AG20443 (cell line): ENCODE measurements at places on chromosomes 7 and 10.

- DNase-seq: no peak
Measured at GRCh38 chr10:82529062-82529461, 654.1 kb downstream of the NRG3 start.

DNA sequence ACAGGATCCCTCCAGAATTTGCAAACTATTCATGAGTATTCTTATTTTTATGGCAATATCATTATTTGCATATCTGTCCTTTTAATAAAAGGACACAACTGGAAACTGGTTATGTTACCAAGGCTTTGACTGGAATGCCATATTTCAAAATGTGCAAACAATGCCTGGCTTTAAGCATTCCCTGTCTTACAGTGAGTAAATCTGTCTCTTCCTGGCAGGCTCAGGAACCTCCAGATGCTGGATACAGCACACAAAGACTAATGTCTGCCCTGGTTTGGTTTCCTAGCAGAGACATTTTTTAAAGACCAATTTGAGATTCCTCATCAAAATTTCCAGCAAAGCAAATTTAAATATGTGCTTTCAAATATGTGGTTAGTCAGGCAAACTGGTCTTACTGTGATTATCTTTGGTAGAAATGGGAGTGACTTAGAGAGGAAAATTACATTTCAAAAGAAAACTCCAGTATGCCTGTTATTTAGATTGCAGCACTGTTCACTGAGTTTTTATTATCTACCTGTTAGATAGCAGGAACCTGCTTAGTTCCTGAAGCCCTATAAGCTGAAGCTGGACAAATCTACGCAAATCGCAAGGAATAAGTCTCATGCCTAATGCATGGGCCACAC is 31.3 kb downstream of the RNF216 start:
- peak; percentile 47 for DNase-seq

DNA sequence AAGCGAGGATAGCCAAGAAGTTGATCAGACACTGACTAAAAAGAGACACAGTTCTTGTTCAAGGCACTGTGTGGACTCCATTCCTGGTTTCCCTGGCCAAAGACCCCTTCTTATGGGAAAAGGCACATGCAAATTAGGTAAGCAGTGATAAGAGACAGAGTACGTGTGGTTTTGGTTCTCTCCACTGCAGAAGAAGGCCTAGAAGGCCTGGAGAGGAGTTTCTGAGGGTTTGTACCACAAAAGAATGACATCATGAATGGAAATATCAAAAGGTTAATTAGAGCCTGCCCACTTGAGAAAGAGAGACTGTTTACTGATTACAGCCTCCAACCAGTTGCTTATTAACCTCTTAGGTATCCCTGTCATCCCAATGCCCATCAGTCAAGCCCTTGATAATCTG is 137.5 kb downstream of the ZNF365 start:
- no peak for DNase-seq

- peak; percentile 11 for DNase-seq
Measured at GRCh38 chr10:51718804-51719291, 19.5 kb upstream of the CSTF2T start.

DNA sequence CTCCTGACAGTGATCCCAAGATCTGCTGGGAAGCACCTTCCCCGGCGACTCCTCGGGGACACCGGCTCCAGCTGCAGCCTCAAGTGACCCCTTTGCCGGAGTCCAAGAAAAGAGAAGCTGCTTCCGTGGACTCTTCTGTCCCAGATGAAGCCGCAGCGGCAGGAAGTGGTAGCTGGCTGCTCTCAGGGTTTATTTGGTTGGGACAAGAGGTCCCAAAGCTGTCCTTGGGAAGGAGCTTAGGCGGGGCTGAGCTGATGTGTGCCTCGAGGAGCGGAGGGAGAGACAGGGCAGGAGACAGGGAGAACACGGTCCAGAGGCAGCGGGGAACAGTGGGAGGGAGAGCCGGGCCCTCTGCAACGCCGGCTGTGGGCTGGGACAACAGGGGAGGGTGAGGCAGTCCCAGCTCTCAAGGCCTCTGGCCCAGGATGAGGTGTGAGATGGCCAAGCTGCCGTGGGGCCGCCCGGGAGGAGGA is 13.1 kb upstream of the FAM20C start:
- no peak for DNase-seq

DNA sequence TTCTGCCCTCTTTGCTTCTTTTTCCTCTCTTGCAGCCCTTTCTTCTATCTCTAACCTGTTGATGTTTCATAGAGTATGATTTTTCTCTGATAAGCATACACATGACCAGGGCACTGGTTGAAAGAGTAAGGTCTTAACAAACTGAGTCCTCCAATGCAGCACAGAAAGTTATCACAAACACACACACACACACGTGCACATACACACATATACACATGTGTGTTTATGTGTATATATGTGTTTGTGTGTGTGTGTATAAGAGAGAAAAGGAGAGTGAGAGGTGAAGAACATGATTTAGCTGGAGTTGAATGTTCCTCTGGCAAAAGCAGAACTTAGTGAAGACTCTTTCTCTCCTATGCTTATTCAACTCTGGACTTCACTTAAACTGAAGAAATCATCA is 130.0 kb downstream of the KLF6 start:
- DNase-seq: no peak

- no peak for DNase-seq
Measured at GRCh38 chr10:75037171-75038153, 74.0 kb upstream of the SAMD8 start.

DNA sequence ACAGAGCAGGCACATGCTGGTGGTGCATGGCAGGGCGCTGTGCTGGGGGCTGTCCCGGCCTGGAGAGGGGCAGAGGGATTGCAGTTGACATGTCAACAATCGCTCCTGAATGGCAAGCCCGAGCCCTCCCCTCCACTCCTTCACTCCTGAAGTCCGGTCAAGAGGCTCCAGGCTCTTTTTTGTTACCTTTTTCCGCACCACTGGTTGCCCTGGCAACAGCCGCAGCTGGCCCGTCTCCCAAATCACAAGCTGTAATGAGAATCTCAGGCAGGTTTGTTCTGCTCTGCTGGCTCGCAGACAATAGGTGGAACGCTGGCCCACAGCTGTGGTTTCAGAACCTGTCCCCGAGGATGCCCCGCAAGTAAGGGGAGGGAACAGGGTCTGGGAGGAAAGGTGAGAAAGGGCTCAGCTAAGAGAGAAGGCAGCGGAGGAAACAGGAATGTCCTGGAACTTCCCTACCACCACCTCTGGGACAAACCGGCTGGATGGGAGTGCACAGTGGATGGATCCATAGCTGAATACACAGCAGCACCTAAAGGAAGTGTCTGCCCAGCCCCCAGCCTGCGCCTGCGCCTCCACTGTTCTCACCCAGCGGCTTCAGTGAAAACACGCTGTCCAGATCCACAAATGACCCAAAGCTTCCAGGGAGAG is 58.9 kb downstream of the CALML3 start:
- DNase-seq: no peak

DNA sequence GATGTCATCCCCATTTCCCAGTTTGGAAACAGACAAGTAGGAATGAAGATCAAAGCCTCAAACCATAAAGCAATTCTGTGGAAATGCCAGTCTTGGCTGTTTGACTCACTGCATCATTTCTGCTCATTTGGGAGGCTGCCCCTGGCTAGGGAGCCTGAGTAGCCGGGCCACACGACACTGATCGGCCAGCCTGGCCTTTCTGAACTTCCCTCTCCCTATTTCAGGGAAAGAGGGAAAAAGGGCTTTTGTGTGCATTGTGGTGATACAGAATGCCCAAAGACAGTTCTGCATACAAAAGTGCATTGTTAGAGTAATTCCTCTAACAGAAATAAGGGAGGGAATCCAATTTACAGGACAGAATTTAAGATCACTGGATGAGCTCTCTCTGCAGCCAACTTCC is 41.7 kb upstream of the OPALIN start:
- no peak for DNase-seq

DNA sequence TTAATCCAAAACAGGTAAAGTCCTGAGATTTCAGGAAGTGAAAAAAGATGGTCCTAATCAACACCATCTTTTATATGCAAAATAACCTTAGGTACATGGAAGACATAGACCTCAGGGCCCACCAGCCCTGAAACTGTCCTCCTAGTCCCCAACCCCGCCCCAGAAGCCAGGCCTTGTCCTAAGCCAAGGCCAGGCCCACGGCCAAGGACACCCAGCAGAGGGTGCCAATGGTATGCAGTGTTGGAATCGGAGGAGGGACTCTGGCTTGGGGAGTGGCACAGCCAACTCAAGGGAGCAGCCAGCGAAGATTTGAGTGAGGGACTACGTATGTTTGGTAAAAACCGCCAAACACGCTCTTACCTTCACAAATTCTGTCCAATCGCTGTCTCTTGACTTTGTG is 96.7 kb downstream of the ZRANB1 start:
- DNase-seq: no peak

DNA sequence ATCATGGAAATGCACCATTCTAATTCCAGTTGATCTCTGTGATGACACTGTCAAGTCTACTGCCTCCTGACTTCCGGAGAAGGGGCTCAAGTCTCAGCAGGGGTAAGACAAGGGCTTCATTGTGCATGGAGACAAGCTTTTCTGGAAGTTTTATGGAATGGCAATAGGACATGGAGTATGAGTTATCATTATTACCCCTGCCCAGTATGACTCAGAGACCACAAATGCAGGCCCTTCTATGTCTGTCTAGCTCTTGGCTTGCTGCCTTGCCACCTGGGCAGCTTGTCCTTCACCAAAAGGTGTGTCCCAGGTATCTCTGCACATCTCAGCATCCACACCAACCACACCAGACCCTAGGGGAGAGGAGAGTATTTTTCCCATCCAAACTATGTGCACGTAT is 34.9 kb upstream of the KIAA1217 start:
- DNase-seq: no peak

GRCh38 chr10:80530251-80530650 is 7.5 kb upstream of the SH2D4B start:
- peak; percentile 33 for DNase-seq

DNA sequence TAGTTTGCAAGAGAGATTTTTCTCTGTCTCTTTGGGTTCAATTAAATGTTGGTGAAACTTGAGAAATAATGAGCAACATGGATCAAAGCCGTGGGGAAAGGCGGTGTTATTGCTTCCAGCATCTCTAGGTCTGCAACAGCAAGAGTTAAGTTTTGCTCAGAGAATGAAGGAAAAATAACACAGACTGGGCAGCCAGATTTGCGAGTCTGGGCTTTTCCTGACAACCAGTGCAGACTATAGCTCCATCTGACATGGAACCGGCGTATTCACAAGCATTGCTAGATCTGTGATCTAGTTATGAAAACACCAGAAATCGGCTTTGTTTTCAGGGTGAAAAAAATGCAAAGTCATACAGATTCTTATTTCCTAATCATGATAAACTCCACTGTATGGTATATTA is 110.4 kb downstream of the CAMK1D start:
- no peak for DNase-seq

DNA sequence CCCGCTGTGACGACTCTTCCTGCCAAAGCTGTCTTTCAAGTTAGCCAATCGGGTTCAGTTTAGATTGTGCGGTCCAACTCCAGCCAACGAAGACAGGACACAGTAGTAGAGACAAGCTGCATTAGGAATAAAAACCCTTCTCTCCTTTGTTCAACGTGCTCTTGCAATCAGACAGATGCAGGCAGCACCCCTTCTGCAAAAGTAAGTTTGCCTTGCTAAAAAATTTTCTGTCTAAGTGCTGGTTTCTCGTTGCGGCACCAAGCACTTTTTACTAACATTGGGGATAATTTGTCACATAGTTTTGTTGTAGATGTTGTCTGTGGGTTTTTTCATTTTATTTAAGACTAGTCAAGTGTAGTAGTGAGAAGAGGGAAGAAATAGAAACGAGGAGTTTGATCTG is 58.1 kb downstream of the MINPP1 start:
- no peak for DNase-seq

DNA sequence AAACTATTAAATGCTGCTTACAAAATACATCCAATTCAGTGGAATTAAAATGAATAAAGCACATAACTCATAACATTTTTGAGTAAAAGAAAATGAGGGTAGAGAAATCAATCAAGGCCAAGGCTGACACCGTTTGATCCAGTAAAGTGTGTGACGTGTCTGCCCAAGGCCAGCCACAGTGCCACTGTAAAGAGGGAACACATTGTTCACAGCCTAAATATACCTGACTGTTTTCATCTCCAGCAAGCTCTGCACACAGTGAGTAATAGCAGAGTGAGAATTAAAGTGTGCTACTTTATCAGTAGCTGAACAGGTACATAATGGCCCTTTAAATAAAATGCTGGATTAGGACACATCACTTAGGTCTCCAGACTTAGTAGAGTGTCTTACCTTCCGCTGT is 130.8 kb upstream of the DPP6 start:
- DNase-seq: no peak

- no peak for DNase-seq
Measured at GRCh38 chr7:99446096-99446495, 7.4 kb downstream of the CPSF4 start.

GRCh38 chr10:64261676-64262075 is 740.5 kb downstream of the REEP3 start:
- no peak for DNase-seq

- DNase-seq: no peak
Measured at GRCh38 chr10:38072552-38072951, 21.6 kb upstream of the ZNF37A start.

- no peak for DNase-seq
Measured at GRCh38 chr10:129655007-129655678, 188.1 kb downstream of the MGMT start.

GRCh38 chr7:93352881-93353280 is 120.7 kb downstream of the VPS50 start:
- no peak for DNase-seq
